Cardiac fibroblast (primary cell): ENCODE measurements at places on chromosomes 1 and 21.

DNA sequence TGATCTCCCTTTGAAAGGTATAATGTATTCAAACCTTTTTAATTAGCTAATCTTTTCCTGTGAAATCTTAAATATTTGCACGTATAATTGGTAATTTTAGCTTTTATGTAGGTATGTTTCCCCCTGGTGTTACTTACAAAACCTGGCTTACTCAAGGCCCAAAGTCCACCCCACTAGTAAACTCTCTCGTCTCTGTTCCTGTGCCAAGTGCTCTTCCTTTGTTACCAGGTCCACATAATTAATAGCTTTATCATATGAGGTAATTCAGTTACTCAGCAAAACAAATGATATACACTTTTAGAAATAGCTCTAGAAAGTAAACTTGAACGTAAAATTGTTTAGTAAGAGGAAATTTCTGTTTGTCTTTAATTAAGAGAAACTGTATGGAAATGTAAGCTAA, 36.7 kb downstream of the NFIA start:
- no peak for DNase-seq

DNA sequence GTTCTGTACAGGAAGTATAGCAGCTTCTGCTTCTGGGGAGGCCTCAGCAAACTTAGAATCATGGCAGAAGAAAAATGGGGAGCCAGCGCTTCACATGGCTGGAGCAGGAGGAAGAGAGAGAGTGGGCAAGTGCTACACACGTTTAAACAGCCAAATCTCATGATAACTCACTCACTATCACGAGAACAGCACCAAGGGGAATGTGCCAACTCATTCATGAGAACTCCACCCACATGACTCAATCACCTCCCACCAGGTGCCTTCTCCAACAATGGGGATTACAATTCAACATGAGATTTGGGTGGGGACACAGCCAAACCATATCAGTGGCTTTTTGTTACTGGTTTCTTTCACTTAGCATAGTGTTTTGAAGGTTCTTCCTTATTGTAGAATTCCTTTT, 138.6 kb downstream of the SYT14 start:
- peak; percentile 20 for DNase-seq

DNA sequence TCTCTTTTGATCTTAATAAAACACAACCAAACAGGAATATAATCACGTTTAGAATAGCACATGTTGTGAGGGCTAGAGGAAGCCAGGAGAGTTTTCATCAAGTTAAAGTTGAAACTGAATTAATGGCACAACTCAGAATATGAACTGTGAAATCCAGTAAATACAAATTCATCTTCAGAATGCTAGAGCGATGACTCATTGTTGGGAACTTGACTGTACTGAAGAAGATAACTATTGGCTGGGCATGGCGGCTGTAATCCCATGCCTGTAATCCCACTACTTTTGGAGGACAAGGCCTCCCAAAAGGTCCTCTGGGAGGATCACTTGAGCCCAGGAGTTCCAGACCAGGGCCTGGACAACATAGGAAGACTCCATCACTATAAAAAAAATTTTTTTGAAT, 8.8 kb downstream of the SYF2 start:
- DNase-seq, result peak; percentile 54

- no peak for DNase-seq
Measured at GRCh38 chr1:152940614-152941013, 6.4 kb upstream of the SPRR5 start.

DNA sequence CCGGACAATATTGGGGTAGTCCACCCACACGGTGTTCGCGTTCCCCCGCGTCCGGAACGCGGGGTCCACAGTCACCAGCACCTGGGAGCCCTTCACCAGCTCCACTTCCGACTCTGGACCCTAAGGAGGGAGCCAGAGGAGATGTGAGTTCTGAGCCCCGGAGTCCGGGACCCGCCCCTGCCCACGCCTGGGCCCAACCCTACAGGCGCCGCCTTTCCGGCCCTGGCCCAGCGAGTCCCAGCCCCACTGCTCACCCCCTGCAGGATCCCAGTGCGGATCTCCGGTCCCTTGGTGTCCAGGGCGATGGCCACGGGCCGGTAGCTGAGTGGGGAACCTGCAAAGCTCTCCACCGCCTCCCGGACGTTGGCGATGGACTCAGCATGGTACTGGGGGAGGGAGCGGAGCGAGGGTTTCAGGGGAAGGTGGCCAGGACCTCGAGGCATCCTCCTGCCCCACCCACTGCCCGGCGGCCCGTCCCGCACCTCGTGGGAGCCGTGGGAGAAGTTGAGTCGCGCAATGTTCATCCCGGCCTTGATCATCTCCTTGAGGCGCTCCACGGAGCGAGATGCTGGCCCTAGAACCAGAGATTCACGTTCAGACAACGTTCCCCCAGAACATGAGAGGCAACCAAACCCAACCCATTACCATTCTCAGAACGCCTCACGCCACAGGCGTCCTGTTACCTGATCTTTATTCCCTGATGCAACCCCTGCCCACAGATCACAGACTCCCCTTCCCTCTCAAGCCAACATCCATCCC, 5.9 kb downstream of the PKLR start:
- DNase-seq, result no peak

- DNase-seq, result peak; percentile 69
Measured at GRCh38 chr1:59976194-59977074, 49.9 kb upstream of the CYP2J2 start.
